CD4-positive, alpha-beta T cell treated with Interleukin-21 for 1 hour (primary cell): ENCODE measurements at places on chromosomes 1 and 21.

GRCh38 chr1:84823511-84823910 is 69.5 kb downstream of the LPAR3 start:
- no peak for DNase-seq

DNA sequence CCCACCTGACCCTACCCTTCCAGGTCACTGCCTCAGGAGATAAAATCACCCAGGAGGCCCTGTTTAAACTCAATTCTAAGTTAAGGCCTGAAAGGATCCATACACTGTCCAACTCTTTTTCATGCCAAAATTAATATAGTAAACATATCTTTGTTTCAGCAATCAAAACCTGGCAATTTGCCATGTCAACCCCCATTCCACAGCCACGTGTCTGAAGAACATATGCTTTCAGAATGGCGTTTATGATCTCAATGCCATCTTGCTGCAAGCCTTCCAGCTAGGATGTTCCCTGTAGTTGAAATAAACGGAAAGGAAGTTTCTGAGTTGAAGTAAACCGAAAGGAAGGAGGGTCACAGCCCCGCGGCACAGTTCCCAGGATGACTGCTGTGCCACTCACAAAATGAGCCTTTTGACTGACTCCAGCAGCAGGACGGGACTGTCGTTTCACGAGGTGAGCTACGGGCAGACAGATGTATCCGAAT is 472.0 kb downstream of the SMYD3 start:
- no peak for DNase-seq

DNA sequence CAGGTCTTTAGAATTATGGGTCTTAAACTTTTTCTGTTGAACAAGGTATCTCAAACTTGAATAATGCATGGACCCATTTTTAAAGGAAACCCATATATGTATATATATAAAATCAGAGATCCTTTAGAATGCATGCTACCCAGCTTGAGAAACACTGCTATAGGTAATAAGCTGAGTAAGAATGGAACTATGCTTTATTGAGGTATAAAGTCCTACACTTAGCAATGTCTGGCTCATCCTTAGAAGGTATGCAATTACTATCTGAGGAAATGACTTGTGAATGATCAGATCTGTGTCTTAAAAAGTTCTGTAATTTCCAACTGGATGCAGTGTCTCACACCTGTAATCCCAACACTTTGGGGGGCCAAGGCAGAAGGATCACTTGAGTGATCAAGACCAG is 11.2 kb downstream of the TRAF3IP3 start:
- DNase-seq = no peak

- no peak for DNase-seq
Observed at GRCh38 chr1:42592811-42593210, 65.4 kb upstream of the PPIH start.

DNA sequence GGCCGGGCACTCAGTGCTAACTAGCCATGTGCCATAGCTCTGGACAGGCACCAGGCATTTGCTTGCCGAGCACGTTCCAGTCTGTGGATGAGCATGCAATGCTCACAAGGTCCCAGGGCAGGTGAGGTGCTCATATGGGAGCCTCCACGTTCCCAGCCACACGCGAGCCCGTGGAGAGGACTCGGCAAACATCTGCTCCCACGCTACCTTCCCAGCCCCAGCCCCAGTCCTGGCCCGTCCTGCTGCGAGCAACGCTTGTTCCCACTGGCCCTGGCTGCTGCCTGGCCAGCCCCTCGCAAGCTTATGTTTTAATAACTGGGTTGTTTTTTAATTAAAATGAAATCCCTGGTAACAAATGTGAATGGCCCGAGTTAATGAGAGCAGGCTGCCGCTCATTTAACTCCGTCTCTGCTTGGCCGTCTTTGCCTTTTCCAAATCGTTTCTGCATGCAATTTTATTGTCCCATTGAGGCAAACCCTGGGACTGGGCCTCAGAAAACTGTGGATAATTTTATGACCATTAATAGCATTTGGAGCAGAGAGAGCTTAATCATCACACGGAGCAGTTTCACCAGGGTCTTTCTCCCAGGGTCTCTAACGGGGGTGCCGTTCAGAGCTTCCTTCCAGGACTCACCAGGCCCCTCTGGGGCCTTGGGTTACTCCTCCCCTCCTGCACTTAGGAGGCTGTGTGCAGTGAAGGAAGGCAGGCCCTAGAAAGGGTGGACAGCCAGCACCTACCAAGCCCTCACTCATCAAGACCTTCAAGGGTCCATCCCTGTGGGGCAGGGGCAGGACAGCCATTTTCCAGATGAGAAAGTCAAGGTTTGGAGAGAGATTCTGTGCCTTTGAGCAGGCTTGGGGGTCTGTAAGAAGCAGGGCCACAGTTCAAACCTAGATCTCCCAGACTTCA is 136.8 kb downstream of the GLIS1 start:
- DNase-seq = no peak

- DNase-seq = no peak
Observed at GRCh38 chr1:56331892-56332567, 247.3 kb downstream of the PLPP3 start.

DNA sequence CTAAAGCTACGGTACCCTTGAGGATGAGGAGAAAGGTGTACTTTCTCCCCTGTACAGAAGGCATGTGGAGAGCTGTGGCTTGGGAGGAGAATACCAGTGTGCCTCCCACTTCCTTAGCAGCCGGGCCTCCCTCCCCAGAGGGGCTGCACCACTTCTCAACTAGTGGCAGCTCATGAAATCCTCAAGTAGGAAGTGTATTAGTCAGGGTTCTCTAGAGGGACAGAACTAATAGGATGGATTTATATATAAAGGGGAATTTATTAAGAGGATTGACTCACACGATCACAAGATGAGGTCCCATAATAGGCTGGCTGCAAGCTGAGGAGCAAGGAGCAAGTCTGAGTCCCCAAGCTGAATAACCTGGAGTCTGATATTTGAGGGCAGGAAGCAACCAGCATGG is 53.1 kb upstream of the PPP2R5A start:
- DNase-seq = no peak

DNA sequence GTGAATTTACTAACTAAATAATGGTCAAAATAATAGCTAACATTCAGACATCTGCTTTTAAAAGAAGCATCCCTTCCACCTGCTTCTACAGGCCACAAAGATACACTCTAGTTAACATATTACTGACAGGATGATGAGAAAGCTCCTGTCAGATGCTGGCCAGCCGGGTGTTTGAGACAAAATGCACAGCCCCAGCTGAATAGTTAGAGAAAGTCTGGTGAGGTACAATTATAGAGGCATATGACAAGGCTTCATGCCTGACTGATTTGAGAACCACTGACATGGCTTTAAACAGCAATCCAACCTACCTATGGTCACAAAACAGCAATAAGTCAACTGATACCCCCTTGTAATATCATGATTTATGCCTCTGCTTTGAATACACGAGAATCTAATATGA is 137.0 kb downstream of the DENND1B start:
- DNase-seq = no peak

DNA sequence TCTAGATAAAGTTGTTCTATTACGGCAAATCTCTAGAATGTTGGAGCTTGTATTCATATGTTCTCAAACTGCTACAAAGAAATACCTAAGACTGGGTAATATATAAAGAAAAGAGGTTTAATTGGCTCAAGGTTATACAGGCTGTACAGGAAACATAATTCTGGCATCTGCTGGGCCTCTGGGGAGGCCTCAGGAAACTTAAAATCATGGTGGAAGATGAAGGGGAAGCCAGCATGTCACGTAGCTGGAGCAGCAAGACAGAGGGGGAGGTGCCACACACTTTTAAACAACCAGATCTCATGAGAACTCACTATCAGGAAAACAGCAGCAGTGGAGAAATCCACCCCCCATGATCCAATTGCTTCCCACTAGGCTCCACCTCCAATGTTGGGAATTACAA is 390.4 kb upstream of the ADGRL4 start:
- DNase-seq = no peak

GRCh38 chr1:3323021-3323795 is 131.3 kb upstream of the ARHGEF16 start:
- DNase-seq = no peak

DNA sequence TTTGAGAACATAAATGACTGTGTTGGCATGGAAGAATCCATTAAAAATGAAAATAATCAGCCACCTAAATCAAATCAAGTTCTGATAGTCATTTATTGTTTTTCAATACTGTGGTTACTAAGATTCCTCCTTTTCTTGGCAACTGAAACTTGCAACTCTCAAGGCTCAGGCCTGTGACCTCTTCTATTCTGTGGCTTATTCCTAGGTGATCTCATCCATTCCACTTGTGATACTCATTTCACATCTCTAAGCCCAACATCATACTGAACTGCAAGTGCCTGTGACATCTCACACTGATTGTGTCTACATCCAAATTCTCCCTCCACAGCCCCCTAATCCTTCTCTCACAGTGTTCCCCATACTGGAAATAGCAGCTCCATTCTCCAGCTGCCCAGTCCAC is 4.8 kb upstream of the ST6GALNAC5 start:
- DNase-seq = no peak

- DNase-seq = no peak
Observed at GRCh38 chr1:80462006-80462405, 1338.7 kb upstream of the ADGRL2 start.

DNA sequence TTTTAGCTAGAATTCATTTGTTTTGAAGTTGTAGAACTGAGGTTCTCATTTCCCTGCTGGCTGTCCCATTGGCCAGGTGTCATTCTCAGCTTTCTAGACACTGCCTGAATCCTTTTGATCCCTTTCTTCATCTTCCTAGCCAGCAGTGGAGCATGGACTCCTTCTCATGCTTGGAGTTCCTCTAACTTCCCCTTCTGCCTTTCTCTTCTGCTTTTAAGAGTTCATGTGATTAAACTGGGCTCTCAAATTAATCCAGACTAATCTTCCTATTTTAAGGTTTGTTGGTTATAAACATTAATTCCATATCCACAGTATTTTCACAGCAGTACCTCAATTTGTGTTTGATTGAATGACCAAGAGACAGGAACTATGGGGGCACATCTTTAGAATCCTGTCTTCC is 52.3 kb downstream of the ADAMTS5 start:
- DNase-seq = no peak

DNA sequence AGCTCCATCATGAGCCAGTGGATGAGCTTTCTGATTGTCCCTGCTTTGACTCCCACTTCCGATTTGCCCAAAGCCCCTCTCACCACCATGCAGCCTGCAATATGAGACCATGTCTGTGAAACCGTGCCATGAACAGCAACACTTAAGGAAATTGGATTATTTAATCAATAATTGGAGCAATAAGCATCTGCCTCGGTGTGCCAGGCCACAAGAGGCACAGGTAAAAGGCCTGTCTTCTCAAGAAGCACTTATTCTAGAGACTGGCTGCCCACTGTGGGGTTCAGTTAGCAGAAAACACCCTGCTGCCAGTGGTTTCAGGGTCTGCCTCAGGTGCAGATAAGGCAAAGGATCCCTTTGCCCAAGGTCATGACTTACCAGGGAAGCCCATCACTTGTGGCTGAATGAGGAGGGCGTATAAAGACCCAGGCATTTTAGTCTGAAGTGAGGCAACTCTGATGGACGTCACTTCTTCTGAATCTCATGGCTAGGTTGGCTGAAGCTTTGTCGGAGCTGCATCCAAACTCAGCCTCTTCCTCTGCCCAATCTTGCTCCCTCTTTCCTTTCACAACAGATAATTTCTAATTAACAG is 7.1 kb upstream of the CHI3L2 start:
- no peak for DNase-seq

DNA sequence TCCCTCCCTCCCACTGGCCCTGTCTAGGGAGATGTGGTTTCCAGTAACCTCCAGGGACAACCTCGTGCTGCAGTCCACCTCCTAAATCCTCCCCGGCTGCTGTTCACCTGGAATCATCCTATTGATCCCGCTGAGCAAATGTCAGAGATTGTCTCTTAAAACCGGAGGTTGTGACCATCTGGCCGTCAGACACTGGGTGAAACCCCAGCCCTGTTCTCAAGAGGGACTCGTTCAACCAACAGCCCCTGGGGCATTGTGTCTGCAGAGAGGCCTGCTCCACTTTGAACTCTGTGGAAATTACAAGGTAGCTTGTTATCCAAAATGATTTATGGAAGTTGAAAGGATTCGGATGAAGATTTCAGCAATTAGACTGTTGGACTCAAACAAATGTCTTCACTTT is 498.0 kb downstream of the MATN1 start:
- no peak for DNase-seq

DNA sequence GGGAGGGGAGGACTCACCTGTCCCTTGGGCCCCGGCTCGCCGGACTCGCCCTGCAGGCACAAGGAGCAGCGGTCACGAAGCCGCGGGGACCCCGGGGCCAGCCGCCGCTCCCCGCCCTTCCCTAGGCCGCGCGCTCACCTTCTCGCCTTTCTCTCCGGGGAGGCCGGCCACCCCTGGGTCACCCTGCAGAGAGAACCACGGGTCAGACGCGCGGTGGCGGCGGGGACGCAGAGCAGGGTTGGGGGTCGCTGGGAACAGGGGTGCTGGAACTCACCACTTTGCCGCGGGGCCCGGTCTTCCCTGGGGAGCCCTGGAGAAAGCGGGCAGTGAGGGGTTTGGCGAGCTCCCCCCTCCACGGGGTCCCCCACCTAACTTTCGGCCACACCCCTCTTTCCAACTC is 13.3 kb downstream of the COL9A2 start:
- no peak for DNase-seq

- no peak for DNase-seq
Observed at GRCh38 chr1:37438869-37439343, 35.5 kb upstream of the ZC3H12A start.

GRCh38 chr1:200180821-200181220 is 153.3 kb downstream of the NR5A2 start:
- DNase-seq = no peak

DNA sequence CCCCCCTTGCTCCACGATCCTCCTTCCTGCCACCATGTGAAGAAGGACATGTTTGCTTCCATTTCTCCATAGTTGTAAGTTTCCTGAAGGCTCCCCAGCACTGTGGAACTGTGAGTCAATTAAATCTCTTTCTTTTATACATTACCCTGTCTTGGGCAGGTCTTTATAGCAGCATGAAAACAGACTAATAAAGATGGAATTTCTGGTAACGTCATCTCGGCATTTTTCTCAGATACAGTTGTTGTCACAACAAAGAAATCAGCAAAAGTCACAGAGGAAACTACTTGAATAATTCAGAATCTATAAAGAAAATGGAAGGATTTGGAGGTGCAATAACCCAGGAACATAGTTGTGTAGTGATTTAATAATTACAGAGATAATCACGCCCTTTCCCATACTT is 4.4 kb downstream of the APCS start:
- no peak for DNase-seq

- no peak for DNase-seq
Observed at GRCh38 chr1:172408958-172409357, 11.5 kb upstream of the C1orf105 start.

GRCh38 chr21:25569084-25569483 is 38.2 kb downstream of the MRPL39 start:
- no peak for DNase-seq
